ENCODE measurements at places on chromosomes 1 and 21. TPM values are rescaled to one million over a fixed set of nuclear protein-coding genes. Genes with fewer than 3 reads are reported as not detected.

- no peak for DNase-seq
- H3K4me1 ChIP-seq, result peaks cover 18% of the 10 kb centered on the region
- no peaks in the 10 kb centered on the region for H3K27me3 ChIP-seq
- peaks cover 60% of the 10 kb centered on the region for H3K36me3 ChIP-seq
- no peak overlapping the region for H3K27ac ChIP-seq
Measured at GRCh38 chr1:93221913-93222312, 41.4 kb downstream of the CCDC18 start.

- H3K27me3 ChIP-seq, result peaks cover 4% of the 10 kb centered on the region
- peaks cover 5% of the 10 kb centered on the region for H3K4me1 ChIP-seq
- H3K4me3 ChIP-seq, result no peak overlapping the region
Measured at GRCh38 chr1:8082945-8083344, 56.8 kb upstream of the ERRFI1 start.

- peak overlapping the region; percentile 30 for H3K27ac ChIP-seq
- no peak for DNase-seq
- peaks cover 26% of the 10 kb centered on the region for H3K36me3 ChIP-seq
Measured at GRCh38 chr1:27427329-27427728, 34.9 kb downstream of the GPR3 start.

- no peak overlapping the region for H3K4me3 ChIP-seq
- H3K27ac ChIP-seq, result no peak overlapping the region
- peak; percentile 69 for DNase-seq
- peaks cover 39% of the 10 kb centered on the region for H3K4me1 ChIP-seq
Measured at GRCh38 chr21:31656199-31657095, 3.0 kb upstream of the SOD1 start.

- H3K4me3 ChIP-seq, result no peak overlapping the region
- no peak overlapping the region for H3K27ac ChIP-seq
- peaks cover 27% of the 10 kb centered on the region for H3K4me1 ChIP-seq
- DNase-seq, result peak; percentile 57
Measured at GRCh38 chr1:223832637-223832943, 13.2 kb downstream of the TP53BP2 start.

DNA sequence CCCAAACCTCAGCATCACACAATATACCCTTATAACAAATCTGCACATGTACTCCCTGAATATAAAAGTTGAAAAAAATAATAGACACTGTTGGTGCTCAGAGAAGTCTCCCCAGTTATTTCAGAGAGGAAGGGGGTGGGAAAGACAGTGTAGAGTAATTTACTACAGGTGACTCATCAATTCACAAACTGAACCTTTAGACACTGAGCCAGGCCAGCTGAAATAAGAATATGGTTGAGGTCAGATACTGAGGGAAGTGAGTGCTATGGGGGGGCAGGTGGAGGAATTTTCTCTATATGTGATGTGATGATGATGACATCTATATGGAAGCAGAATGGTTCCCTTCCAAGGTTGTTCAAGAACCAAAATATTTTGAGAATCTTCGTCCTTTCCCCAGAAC lies 50.1 kb downstream of the MRPL39 start:
- H3K4me1 ChIP-seq, result peaks cover 65% of the 10 kb centered on the region
- H3K27me3 ChIP-seq, result no peaks in the 10 kb centered on the region
- DNase-seq, result no peak
- H3K27ac ChIP-seq, result peak overlapping the region; percentile 4
- H3K4me3 ChIP-seq, result no peak overlapping the region

ECM1 gene
- total RNA-seq, result 0.96 TPM

BSND gene
- total RNA-seq, result not detected

FMO4 gene
- 2.8 TPM for total RNA-seq

- no peaks in the 10 kb centered on the region for H3K4me1 ChIP-seq
- H3K27me3 ChIP-seq, result peaks cover 6% of the 10 kb centered on the region
- no peaks in the 10 kb centered on the region for H3K36me3 ChIP-seq
- DNase-seq, result peak; percentile 70
Measured at GRCh38 chr1:59947047-59947938, 20.7 kb upstream of the CYP2J2 start.

DNA sequence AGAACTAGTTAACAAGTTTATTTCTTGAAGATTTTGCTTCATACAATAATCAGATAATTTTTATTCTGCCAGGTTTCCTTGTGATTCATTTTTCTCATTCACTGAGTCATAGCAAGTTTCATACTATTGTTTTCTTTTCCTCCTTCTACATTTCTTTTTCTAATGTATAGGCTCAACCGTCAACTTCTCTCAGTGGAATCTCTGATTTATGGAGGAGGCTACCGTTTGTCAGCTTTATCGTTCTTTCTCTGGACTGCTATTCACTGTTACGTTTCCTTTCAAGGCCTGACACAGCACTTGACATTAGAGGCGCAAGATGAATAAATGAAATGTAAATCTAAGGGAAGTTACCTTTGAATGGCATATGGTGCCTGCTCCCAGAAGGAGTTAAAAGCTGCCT lies 284.3 kb upstream of the NR5A2 start:
- H3K4me1 ChIP-seq, result no peaks in the 10 kb centered on the region
- H3K4me3 ChIP-seq, result no peak overlapping the region
- no peak for DNase-seq
- H3K27me3 ChIP-seq, result peaks cover 13% of the 10 kb centered on the region

MAN1C1 gene
- 10.1 TPM for total RNA-seq

DNA sequence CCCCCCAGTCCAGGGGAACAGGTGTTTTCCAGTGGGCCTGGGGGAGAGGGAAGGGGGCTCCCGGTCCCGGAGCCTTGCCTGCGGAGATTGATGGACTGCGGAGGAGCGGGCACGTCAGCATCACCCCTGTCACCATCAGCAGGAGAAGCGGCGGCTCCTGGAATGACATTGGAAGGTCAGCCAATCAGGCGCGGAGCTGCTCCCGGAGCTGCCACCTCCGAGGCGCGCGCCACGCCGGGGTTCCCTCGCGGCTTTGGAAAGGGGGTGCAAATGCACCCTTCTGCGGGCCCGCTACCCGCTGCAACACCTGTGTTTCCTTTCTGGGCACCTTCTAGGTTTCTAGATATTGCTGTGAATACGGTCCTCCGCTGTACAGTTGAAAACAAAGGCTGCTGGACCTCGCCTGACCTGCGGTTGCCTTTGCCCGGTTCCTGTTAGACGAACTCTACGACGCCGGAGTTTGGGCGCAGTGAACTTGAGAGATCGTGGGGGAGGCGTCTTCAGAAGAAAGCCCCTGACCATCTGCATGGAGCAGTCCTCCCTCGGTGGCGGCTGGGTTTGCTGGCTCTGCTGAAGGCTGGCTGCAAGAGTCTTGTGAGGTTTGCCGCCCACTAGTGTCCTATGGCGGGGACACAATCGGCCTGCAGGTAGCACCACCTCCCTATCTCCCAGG lies 5.3 kb downstream of the DSCAM start:
- H3K4me1 ChIP-seq, result peaks cover 2% of the 10 kb centered on the region
- H3K27me3 ChIP-seq, result peaks cover 39% of the 10 kb centered on the region
- no peak overlapping the region for H3K4me3 ChIP-seq
- H3K36me3 ChIP-seq, result no peaks in the 10 kb centered on the region
- H3K27ac ChIP-seq, result no peak overlapping the region

GRCh38 chr1:110768605-110769004 lies 93.9 kb upstream of the KCNA3 start:
- H3K36me3 ChIP-seq, result no peaks in the 10 kb centered on the region
- no peak for DNase-seq
- peaks cover 6% of the 10 kb centered on the region for H3K27me3 ChIP-seq
- H3K27ac ChIP-seq, result no peak overlapping the region
- no peak overlapping the region for H3K4me3 ChIP-seq
- peaks cover 5% of the 10 kb centered on the region for H3K4me1 ChIP-seq

- DNase-seq, result no peak
- no peaks in the 10 kb centered on the region for H3K4me1 ChIP-seq
- no peak overlapping the region for H3K4me3 ChIP-seq
- H3K36me3 ChIP-seq, result no peaks in the 10 kb centered on the region
- H3K27ac ChIP-seq, result no peak overlapping the region
Measured at GRCh38 chr1:234342774-234343173, 30.5 kb upstream of the COA6 start.

GRCh38 chr1:101112051-101112780 lies 86.6 kb upstream of the DPH5 start:
- H3K4me3 ChIP-seq, result peak overlapping the region; percentile 32
- H3K4me1 ChIP-seq, result peaks cover 58% of the 10 kb centered on the region
- H3K27ac ChIP-seq, result peak overlapping the region; percentile 94
- peaks cover 17% of the 10 kb centered on the region for H3K36me3 ChIP-seq

DCDC2B gene
- not detected for total RNA-seq

DNA sequence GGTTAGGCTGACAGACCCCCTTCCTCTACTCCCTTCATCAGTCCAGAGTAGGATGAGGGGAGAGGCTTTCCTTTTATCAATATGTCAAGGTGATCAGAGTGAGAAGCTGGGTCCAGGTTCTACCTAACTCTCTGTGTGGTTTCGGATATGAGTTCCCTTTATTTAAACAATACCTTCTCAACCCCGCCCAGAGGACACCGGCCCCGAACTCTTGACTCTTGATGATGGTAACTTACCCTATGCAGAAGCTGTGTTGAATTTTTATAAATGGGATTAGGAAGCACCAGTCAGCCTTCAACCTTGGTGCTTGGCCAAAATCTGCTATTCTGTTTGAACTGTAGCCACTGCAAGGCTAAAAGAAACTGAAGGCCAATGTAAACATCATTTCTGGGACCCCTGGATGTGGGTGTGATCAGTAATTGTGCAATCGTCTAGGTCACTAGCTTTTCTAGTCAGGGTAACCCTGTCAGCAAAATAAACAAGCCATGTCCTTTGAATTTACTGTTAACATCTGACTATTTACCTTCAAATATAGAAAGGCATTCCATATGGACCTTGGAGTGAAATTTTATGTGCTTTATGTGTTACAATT lies 398.3 kb downstream of the SEC16B start:
- no peak overlapping the region for H3K4me3 ChIP-seq
- DNase-seq, result no peak
- H3K27ac ChIP-seq, result no peak overlapping the region
- H3K4me1 ChIP-seq, result no peaks in the 10 kb centered on the region

DNA sequence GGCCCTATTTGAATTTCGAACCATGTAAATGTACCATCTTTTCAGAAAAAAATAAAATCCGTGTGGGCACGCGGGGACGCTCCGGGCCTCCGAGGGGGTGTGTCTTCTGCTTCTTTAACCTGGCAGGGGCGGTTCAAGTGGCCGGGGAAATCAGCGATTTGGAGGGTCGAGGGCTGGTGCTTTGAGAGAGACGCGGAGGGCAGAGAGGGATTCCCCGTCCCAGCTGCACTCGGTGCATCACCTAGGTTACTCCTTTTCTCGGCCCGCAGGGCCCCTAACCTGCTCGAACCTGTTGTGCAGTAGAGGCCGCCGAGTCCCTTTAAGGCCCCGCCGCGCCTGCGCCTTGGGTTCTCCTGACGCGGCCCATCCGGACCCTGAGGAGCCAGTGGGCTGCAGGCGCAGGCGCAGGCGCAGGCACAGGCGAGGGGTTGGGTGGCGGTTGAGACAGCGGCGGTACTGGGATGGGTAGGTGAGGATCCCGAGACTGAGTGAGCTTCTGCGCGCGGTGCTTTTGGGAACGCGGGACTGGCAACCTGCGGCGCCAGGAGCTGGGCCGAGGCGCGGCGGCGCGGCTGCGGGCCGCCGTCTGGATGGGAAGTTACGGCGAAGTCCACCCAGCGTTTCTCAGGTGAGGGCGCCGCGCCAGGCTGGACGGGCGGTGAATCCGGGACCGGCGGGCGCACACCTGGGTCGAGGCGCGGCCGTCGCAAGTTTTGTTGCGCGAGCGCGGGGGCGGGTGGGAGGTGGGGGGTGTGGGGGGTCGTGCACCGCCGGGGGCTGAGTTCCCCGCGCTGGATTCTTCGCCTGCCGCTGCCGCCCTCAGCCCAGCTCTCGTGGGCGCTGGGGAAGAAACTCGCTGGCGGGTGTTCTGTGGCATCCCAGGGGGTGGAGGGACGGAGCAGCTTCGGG lies at the start of gene NBPF3:
Gene NBPF3 (plus strand): TSS at position 417 of the 909 bp plus-strand sequence. CDS start 4,950 bp downstream, outside the sequence.
- H3K36me3 ChIP-seq, result peaks cover under 1% of the 10 kb centered on the region
- peaks cover 3% of the 10 kb centered on the region for H3K27me3 ChIP-seq
- peak within 1 kb of the TSS; percentile 93 for H3K27ac ChIP-seq
- H3K4me3 ChIP-seq, result peak within 1 kb of the TSS; percentile 91
- peaks cover 17% of the 10 kb centered on the region for H3K4me1 ChIP-seq

DNA sequence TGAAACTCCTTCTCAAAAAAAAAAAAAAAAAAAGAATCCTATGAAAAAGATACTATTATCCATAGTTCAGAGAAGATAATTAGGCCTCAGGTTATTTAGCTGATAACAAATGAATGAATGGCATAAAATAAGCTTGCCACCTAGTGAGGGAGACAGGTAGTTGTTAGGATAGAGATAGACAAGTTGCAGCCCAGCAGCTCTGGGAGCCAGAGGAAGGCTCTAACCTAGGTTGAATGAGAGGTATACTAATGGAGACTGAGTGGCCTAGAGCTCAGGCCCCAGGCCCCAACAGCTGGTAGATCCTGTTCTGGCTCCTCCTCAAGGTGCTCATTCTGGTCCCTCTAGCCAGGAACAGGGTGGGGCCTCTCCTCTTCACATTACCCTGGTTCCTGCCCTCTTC lies 20.6 kb upstream of the RSPO1 start:
- H3K27ac ChIP-seq, result no peak overlapping the region
- H3K27me3 ChIP-seq, result peaks cover 2% of the 10 kb centered on the region
- no peaks in the 10 kb centered on the region for H3K4me1 ChIP-seq
- DNase-seq, result no peak
- H3K36me3 ChIP-seq, result no peaks in the 10 kb centered on the region

DNA sequence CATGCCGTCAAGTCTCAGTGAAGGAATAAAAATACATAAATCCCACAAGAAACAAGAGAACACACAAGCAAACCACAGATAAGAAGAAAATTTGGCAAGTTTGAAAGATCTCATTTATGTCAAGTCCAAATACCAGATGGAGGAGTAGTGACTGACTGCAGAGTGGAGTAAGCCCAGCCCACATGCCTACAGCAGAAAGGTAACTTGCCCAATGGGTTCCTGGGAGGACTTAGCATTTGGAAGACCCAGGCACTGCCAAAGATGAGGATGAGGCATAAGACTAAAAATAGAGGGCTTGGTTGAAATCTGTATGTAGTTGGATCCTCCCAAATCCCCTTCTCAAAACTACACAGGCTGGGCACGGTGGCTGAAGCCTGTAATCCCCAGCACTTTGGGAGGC lies 70.8 kb downstream of the ZNF648 start:
- DNase-seq, result no peak
- H3K4me1 ChIP-seq, result no peaks in the 10 kb centered on the region
- H3K36me3 ChIP-seq, result no peaks in the 10 kb centered on the region
- H3K4me3 ChIP-seq, result no peak overlapping the region
- no peak overlapping the region for H3K27ac ChIP-seq

DNA sequence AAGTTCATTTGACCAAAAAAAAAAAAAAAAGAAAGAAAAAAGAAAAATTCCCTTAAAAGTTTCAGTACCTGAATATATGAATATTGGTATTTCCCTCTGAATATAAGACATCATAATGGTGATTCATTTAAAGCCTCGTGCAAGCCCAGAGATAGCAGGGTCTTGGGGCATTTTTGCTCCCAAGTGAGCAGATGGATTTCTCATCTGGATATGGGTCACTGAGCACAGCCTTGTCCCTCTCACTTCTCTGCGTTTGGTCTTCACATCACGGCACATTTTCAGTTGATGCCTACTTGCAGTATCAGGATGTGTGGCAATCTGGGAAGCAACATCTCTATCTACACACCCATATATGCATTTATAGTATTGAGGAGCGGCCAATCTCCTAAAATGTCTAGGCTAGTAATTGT lies 12.7 kb downstream of the CD58 start:
- H3K27me3 ChIP-seq, result no peaks in the 10 kb centered on the region
- DNase-seq, result no peak
- peaks cover 16% of the 10 kb centered on the region for H3K36me3 ChIP-seq
- peaks cover 80% of the 10 kb centered on the region for H3K4me1 ChIP-seq
- H3K27ac ChIP-seq, result peak overlapping the region; percentile 87

GRCh38 chr1:213099682-213100399 lies 48.8 kb downstream of the RPS6KC1 start:
- no peak overlapping the region for H3K4me3 ChIP-seq
- no peak for DNase-seq
- H3K27me3 ChIP-seq, result no peaks in the 10 kb centered on the region
- peaks cover 9% of the 10 kb centered on the region for H3K4me1 ChIP-seq

All from activated CD4-positive, alpha-beta T cell treated with anti-CD3 and anti-CD28 coated beads for 36 hours (primary cell).